WTC11 (cell line): ENCODE measurements at places on chromosomes 5 and 9.

- DNase-seq: no peak
- no peaks in the 10 kb centered on the region for H3K27me3 ChIP-seq
- peak overlapping the region; percentile 16; the same call in 1 of the 2 replicates for H3K27ac ChIP-seq
- no peak overlapping the region for H3K4me3 ChIP-seq
- H3K4me1 ChIP-seq: peaks cover 11% of the 10 kb centered on the region
Measured at GRCh38 chr9:114486205-114486963, 18.9 kb downstream of the WHRN start.

- H3K27me3 ChIP-seq: no peaks in the 10 kb centered on the region
- H3K4me1 ChIP-seq: no peaks in the 10 kb centered on the region
- no peak for DNase-seq
- H3K27ac ChIP-seq: no peak overlapping the region
Measured at GRCh38 chr5:1056611-1057484, 48.2 kb downstream of the NKD2 start.

DNA sequence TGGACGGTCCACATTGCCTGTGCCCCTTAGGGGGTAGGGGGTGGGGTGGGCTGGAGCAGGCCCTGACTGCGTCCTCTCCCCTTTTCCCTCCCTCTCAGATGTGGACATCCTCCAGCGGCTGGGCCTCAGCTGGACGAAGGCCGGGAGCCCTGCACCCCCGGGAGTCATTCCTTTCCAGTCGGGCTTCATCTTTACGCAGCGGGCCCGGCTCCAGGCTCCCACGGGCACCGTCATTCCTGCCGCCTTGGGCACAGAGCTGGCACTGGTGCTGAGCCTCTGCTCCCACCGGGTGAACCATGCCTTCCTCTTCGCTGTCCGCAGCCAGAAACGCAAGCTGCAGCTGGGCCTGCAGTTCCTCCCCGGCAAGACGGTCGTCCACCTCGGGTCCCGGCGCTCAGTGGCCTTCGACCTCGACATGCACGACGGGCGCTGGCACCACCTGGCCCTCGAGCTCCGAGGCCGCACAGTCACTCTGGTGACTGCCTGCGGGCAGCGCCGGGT lies 12.3 kb downstream of the COL27A1 start:
- H3K4me3 ChIP-seq: no peak overlapping the region
- peaks cover 5% of the 10 kb centered on the region for H3K36me3 ChIP-seq

DNA sequence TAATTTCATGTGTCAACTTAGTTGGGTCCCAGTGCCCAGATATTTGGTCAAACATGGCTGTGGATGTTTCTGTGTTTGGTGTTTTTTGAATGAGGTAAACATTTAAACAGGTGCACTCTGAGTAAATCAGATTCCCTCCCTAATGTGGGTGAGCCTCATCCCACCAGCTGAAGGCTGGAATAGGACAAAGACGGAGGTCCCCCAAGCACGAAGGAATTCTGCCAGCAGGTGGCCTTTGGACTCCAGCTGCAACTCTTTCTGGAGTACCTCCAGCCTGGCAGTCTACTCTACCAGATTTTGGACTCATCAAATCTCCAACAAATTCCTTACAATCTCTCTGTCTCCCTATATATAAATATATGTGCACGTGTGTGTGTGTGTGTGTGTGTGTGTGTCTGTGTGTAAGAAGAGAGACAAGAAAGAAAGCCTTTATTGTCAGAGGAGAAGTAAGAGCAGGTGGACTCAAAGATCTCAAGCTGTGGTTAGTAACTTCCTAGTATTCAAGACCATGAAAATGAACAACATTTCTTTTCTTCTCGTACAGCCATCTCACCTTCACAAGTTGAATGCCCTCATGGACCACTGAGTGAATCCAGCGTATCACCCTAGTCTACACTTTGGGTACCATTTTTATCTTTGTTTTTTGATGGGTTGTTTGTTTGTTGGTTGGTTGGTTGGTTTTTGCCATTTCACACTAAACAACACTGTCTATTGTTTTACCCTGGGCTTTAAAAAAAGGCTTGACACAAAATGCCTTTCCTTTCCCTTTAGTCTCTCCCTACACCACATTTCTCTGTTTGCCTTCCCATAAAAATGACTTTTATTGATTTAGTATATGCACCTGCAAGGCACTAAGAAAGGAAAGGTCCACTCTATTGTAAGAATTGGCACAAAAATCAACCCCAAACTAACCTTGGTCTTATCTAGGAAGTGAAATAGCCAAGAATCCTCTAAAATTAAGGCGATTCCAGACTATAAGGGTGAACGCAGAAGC lies 118.7 kb downstream of the TENT4A start:
- no peak overlapping the region for H3K4me3 ChIP-seq
- H3K36me3 ChIP-seq: peaks cover 4% of the 10 kb centered on the region
- peaks cover 4% of the 10 kb centered on the region; the same call in 1 of the 2 replicates for H3K27me3 ChIP-seq
- no peak for DNase-seq

DNA sequence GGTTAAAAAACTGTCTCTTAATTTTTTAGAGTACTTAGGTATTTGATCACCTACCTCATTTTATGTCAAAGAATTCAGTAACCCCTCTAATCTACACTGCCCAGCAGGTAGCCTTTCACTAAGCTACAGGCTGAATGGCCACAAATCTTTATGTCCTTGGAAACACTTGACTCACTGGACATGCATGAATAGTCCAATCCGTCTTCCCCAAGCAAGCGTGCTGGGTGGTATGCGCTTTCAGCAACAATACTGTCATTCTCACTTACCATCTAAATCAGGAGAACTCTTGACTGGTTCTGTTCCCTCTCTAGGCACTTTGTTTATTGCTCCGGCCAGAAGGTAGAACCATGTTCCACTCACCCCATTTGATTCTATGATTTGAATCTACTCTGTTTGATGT lies 73.1 kb downstream of the TRPM3 start:
- peaks cover 25% of the 10 kb centered on the region for H3K4me1 ChIP-seq
- no peak for DNase-seq
- peak overlapping the region; percentile 13; the same call in 1 of the 2 replicates for H3K27ac ChIP-seq
- H3K27me3 ChIP-seq: no peaks in the 10 kb centered on the region
- H3K4me3 ChIP-seq: no peak overlapping the region

- H3K27ac ChIP-seq: no peak overlapping the region
- peaks cover 37% of the 10 kb centered on the region for H3K4me1 ChIP-seq
- no peaks in the 10 kb centered on the region for H3K27me3 ChIP-seq
- H3K4me3 ChIP-seq: no peak overlapping the region
- DNase-seq: no peak
Measured at GRCh38 chr9:105993921-105994715, 299.8 kb downstream of the TMEM38B start.

DNA sequence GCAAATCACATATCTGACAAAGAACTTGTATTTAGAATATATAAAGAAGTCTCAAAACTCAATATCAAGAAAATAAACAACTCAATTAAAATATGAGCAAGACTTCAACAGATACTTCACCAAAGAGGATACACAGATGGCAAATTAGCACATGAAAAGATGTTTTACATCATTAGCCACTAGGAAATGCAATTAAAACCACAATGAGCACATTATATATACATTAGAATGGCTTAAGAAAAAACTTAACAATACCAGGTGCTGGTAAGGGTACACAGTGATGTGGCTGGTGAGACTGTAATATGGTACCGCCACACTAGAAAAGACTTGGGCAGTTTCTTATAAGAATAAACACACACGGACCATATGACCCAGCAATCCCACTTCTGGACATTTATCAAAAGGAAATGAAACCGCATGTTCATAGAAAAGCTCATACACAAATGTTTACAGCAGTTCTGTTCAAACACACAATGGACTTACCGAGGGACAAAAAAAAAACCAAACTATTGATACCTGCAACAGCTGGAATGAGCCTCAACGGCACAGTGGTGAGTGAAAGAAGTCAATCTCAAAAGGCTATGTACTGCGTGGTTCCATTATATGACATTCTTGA lies 27.6 kb downstream of the SEMA4D start:
- no peak overlapping the region for H3K4me3 ChIP-seq
- H3K27ac ChIP-seq: peak overlapping the region; percentile 81
- peaks cover 3% of the 10 kb centered on the region; the same call in 1 of the 2 replicates for H3K36me3 ChIP-seq
- H3K4me1 ChIP-seq: peaks cover 60% of the 10 kb centered on the region
- no peak for DNase-seq
- H3K27me3 ChIP-seq: no peaks in the 10 kb centered on the region

GRCh38 chr9:137168904-137169856 lies 671 bp downstream of the LRRC26 start:
- peak overlapping the region; percentile 62 for H3K4me3 ChIP-seq
- peaks cover 64% of the 10 kb centered on the region for H3K27me3 ChIP-seq
- no peaks in the 10 kb centered on the region for H3K36me3 ChIP-seq

GRCh38 chr5:59819806-59820205 lies 73.7 kb downstream of the PDE4D start:
- DNase-seq: no peak
- no peaks in the 10 kb centered on the region for H3K36me3 ChIP-seq
- no peak overlapping the region for H3K4me3 ChIP-seq
- no peak overlapping the region for H3K27ac ChIP-seq

DNA sequence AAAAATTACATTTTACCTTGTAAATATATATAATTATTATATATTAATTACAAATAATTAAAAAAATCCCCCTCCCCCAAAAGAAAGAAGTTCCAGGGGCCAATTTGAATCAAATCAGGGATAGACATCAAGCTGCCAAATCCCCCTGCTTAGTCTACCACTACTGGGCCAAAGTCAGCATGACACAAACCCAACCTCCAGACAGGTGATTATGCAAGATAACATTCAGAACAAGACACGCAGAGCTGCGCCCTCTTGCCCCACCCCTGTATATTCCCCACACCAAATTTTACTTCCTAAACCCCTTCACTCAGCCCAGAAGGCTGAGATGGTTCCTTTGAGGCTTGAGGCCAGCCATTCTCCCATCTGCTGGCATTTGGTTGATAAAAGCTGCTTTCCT lies 2059.1 kb upstream of the CDH6 start:
- DNase-seq: no peak
- no peak overlapping the region for H3K27ac ChIP-seq
- no peaks in the 10 kb centered on the region for H3K4me1 ChIP-seq

- H3K4me1 ChIP-seq: peaks cover 20% of the 10 kb centered on the region
- no peak overlapping the region for H3K27ac ChIP-seq
- DNase-seq: no peak
- no peak overlapping the region for H3K4me3 ChIP-seq
Measured at GRCh38 chr5:3201941-3202340, 393.7 kb upstream of the IRX1 start.

DNA sequence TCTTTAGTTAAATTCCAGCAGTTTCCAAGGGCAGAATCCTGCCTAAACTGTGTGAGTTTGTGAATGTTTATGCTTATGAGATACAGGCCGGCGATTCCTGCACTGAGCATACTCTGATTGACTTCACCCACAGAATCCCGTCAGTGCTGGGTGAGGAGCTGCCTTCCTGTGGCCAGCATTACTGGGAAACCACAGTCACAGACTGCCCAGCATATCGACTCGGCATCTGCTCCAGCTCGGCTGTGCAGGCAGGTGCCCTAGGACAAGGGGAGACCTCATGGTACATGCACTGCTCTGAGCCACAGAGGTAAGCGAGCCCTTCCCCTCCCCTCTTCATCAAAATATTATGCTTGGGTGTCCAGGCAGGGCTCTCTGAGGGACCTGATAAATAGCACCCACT lies 103.7 kb downstream of the CMYA5 start:
- H3K4me1 ChIP-seq: no peaks in the 10 kb centered on the region
- no peak overlapping the region for H3K4me3 ChIP-seq
- no peak for DNase-seq
- no peak overlapping the region for H3K27ac ChIP-seq

- peaks cover 13% of the 10 kb centered on the region for H3K36me3 ChIP-seq
- no peak overlapping the region for H3K27ac ChIP-seq
- H3K4me1 ChIP-seq: peaks cover 9% of the 10 kb centered on the region
- no peak overlapping the region for H3K4me3 ChIP-seq
- DNase-seq: no peak
Measured at GRCh38 chr9:130498298-130498917, 53.6 kb downstream of the ASS1 start.

DNA sequence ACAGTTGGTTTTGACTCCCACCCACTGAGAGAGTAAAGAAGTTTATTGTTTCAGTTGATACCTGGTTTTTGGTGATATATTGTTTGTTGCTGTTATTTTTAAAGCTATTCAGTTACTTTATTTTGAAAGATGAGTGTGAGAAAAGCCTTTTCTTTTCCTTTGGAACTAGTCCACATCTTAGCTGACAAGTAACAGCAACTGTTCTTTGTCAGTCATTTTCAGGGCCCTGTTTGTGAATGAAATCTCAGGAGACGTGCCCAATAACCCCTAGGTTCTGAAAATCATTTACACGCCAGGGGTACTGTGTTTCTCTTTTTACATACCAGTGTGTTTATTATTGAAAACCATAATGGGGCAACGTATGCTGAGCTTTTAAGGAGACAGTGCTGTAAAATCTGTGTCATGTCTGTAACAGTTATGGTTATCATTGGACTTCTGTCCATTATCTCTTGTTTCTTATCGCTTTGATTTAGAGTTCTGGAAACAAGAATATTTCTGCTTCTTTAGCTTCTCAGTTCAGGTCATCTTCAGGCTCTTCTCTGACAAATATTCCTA lies 75.0 kb downstream of the LIX1 start:
- no peak overlapping the region for H3K4me3 ChIP-seq
- no peak overlapping the region for H3K27ac ChIP-seq
- no peaks in the 10 kb centered on the region for H3K36me3 ChIP-seq
- DNase-seq: no peak
- H3K27me3 ChIP-seq: no peaks in the 10 kb centered on the region; the same call in 1 of the 2 replicates
- H3K4me1 ChIP-seq: peaks cover 26% of the 10 kb centered on the region

DNA sequence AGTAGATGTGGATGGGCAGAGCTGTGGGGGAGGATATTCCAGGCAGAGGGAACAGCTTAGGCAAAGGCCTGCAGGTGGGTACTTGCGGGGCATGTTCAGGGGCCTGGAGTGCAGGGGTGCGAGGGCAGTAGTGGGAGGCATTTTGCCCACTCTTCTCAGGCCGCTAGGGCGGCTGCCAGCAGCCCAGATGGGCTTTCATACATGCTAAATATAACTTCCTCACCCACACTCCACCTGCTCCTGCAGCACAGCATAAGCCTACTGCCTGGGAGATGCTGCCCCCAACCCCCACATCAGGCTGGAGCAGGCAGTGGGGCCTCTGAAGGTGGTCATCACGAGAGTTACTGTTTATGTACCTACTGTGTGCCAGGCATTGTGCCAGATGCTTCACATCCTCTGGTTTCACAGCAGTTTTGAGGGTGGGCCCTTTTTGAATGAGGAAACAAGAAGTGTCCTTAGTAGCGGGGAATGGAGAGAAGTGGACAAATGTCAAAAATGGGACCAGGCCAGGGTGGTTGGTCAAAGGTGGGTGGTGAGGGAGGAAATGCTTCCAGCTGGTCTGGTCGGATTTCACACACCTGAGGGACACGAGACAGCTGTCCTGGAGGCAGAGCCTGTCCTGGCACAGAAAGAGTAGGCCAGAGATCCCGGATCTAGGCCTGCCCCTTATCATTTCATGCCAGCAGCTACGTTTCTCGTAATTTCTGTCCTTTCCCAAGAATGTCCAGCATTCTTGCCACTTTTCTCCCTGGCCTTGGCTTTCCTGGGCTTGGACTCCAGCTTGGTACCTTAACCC lies 12.1 kb downstream of the RGS14 start:
- H3K27ac ChIP-seq: peak overlapping the region; percentile 86
- peak overlapping the region; percentile 88 for H3K4me3 ChIP-seq
- peaks cover 13% of the 10 kb centered on the region for H3K36me3 ChIP-seq
- DNase-seq: no peak
- peaks cover 5% of the 10 kb centered on the region for H3K27me3 ChIP-seq
- peaks cover 60% of the 10 kb centered on the region for H3K4me1 ChIP-seq
